ENCODE measurements at places on chromosomes 3 and 15. TPM values are rescaled to one million over a fixed set of nuclear protein-coding genes. Genes with fewer than 3 reads are reported as not detected.

The DLL4 gene
- total RNA-seq: 17.0 TPM

DNA sequence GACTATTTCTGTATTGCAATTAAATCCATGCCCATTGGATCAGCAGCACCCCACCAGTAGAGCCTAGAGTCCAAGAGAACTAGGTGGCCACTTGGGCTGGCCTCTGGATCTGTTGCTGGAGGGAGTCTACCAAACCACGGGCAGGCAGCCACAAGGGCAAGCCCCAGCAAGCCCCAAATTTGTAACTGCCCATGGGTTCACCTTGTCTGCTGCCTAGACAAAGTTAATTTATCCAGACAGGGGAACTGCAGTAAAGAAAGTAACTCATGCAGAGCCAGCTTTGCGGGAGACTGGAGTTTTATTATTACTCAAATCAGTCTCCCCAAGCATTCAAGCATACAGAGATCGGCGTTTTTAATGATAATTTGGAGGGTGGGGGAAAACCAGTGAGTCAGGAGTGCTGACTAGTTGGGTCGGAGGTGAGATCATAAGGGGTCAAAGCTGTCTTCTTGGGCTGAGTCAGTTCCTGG lies 74.0 kb upstream of the TERB2 start:
- H3K27ac ChIP-seq: no peak overlapping the region
- no peaks in the 10 kb centered on the region for H3K27me3 ChIP-seq
- no peaks in the 10 kb centered on the region for H3K4me1 ChIP-seq
- no peaks in the 10 kb centered on the region for H3K36me3 ChIP-seq
- DNase-seq: no peak

The RFTN1 gene
- 106 TPM for total RNA-seq

DNA sequence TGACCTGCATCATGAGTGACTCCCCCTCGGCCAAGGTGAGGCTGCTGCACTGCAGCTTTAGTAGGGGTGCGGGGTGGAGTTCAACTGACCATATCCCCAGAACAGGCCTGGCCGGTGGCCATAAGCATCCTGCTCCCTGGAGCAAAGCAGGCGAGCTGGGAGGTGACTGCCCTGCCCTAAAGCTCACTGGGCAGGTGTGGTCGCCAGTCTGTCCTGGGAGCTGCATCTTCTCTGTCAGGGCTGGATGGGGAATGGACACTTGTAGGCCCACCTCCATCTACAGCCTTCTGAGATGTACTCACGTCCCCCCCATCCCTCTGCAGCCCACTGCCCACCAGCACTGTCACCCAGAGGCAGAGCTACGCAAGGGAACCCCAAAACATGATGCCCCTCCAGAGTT lies 14.5 kb downstream of the NBEAL2 start:
- H3K27ac ChIP-seq: no peak overlapping the region
- no peaks in the 10 kb centered on the region for H3K27me3 ChIP-seq
- H3K4me1 ChIP-seq: peaks cover 64% of the 10 kb centered on the region

- H3K36me3 ChIP-seq: peaks cover 26% of the 10 kb centered on the region
- no peak overlapping the region for H3K4me3 ChIP-seq
- no peak overlapping the region for H3K27ac ChIP-seq
- no peaks in the 10 kb centered on the region for H3K27me3 ChIP-seq
Measured at GRCh38 chr3:99863588-99863987, 45.9 kb downstream of the CMSS1 start.
